ENCODE measurements at places on chromosomes 13 and 19.

DNA sequence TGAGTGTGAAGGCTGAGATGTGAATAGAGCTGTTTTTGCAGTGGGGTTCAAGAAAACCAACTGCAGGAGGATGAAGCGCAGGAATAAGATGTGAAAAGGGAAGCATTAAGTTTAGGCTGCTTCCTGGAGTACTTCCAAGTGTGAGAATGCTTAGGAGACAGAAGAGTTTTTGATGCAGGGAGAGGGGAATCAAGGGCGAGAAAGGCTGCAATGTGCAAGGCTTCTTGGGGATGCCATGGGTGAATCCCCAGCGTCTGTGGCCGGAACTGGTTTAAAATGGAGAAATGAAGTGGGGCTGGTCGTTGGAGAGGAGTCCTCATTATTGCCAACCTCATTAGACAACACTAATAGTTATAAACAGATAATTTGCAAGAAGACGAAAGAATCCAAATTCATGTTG lies 764.9 kb downstream of the LIG4 start:
- no peak for DNase-seq

GRCh38 chr19:18778076-18778389 lies 13.1 kb downstream of the COMP start:
- DNase-seq: no peak

DNA sequence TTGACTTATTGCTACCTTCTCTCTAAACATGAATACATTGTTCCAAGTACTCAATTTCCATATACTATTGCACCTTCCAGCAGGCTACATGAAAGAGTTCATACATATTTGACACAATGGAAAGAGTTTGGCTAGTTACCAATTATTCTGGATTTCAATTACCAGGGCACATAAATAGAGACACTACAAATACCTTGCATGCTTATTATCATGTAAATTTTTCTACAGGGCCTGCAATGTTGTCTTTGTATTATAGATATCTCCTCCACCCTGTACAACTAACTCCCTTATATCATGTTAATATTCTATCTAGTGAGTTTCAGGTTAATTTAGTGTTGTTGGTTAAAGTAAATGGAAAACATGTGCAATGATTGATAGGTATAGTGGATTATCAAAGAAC lies 540.7 kb upstream of the SLITRK5 start:
- DNase-seq: no peak

- DNase-seq: no peak
Observed at GRCh38 chr13:24212674-24213073, 52.2 kb downstream of the SPATA13 start.

DNA sequence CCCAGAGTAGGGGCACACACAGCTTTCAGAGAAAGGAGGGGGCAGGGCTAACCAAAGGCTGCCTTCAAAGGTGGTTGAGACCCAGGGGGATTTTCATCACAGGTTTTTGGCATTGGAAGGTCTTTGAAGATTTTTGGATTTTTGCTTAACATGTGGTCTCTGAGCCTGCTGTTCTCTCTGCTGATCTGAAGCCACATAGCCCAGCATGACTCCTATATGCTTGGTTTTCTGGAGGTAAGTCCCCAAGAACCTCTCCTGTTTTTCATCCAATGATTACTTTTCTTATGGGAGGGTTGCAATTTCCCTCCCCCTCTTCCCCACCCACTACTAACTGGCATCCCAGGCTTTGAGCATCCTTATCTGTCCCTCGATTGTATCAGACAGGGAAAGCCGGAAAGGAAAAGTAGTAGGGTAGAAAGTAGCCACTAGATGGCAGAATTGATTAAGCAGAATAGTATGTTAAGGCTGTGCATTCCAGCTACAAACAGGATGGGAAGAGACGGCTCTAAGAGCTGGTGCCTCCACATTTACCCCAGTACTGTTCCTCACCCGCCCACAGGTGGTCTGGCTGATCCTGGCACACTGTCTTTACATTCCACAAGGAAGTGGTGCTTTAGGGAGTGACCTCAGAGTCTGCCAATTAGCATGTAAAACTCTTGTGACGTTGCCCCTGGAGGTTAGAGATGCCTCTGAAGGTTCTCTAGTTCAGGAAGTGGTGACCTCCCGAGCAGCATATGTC lies 218.9 kb upstream of the EDNRB start:
- DNase-seq: no peak

DNA sequence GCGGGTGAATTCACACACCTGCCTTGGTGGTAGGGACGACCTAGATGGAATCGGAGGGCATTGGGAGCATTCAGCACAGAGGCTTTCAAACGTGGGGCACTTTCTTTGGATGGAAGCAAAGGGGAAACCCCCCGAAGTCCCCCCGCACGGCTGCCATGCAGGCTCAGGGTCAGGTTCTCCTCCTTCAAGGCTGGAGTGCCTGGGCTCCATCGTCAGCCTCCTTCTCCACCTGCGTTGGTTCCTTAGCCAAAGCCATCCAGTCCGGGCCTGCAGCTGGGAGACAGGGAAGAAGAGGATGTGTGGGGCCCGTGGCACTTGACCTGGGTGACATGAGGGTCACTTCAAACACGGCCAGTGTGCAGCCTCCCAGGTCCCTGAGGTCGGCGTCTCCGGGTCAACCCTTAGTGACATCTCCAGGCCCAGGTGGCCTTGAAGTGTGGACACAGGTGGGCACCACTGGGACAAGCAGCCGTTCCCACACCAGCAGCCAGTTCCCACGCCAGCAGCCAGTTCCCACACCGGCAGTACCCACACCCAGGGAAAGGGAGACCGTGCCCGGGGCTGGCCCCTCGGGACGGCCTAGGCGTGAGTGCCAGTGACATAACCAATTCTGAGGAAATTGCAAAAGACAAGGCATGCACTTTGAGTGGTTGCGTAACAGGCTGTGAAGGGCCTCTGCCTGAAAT lies 116.0 kb downstream of the SOX1 start:
- no peak for DNase-seq

- no peak for DNase-seq
Observed at GRCh38 chr19:30743702-30744101, 371.5 kb downstream of the ZNF536 start.

- DNase-seq: no peak
Observed at GRCh38 chr13:114043421-114044053, 69.7 kb upstream of the C13orf46 start.

GRCh38 chr13:113804703-113805430 lies 45.8 kb downstream of the TMEM255B start:
- DNase-seq: no peak

- no peak for DNase-seq
Observed at GRCh38 chr19:11296264-11296663, 304 bp downstream of the TSPAN16 start.

DNA sequence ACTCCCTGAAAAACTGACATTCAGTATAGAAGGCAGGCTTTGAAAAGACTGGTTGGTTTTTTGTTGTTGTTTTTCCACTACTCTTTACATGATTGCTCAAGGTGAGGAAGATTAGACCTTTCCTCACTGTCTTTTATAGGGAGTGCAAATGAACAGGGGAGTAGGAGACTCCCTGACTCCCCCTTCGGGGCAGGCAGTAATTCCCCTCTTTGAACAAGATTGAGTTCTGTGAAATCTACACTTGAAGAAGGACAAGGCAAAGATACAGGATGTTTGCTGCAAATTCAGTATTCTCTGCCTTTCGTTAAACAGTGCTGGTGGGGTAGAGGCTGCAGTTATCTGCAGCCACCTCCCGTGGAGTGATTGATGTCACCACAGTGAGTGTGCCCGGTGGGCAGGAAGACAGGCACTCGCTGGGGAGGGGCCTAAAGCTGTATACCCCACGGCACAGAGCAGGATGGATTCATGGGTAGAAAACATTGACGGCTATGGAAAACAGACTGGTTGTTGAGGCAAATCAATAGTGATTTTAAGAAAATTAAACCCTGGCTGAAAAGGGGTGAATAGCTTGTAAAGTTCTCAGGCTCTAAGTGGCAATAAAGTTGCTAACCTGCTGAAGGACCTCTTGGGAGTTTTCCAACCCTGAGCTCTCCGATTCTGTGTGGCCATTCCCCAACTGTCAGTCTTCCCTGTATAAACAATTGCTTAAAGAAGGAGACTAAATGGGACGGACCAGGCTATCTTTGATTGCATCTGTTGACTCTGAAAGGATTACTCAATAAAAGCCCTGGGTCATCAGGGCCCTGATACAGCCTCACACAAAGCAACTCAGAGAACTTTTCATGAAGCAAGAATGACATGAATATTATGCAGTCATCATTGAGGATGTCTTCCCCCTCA lies 308.3 kb downstream of the TBC1D4 start:
- no peak for DNase-seq

- no peak for DNase-seq
Observed at GRCh38 chr19:39410017-39410830, 2.2 kb upstream of the PLEKHG2 start.

GRCh38 chr13:21010621-21011020 lies 50.8 kb downstream of the LATS2 start:
- DNase-seq: no peak

GRCh38 chr19:3289971-3290569 lies 65.6 kb downstream of the CELF5 start:
- DNase-seq: no peak

DNA sequence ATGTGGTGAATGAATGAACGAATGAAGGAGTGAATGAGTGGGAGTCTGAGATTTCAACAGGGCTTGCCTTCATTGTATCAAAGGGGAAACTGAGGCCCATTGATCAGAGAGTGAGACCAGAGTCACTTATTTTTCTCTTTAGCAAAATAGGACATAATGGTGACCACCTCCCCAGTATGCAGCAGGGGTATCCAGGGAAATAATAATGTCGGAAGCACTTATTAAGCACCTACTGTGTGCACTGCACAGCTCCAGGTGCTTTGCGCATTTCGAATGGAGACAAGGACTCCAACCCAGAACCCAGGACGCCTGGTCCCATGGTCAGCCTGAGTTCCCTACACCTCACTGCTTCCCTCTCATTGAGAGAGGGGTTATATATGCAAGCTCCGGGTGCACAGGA lies 26.8 kb upstream of the SEMA6B start:
- no peak for DNase-seq

- DNase-seq: peak; percentile 47
Observed at GRCh38 chr19:8355631-8356402, 8.1 kb upstream of the ANGPTL4 start.

DNA sequence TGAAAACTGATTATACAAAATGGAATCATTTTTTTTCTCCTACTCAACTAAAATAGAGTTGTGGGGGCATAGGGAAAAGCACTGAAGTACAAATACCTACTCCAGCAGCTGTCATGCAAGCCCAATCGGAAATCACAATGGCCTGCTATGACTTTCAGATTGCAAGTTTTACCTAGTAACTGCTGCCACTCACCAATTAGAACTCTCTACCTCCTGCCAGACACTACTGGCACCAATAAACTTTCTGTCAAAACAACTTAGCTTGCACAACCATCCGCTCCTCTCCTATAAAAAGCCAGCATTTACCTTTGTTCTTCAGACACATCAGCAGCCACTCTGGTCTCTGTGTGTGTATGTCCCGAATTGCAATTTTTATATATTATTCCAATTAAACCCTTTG lies 9.3 kb upstream of the TRPC4 start:
- DNase-seq: no peak

GRCh38 chr13:85313761-85314503 lies 485.3 kb downstream of the SLITRK6 start:
- DNase-seq: no peak

- no peak for DNase-seq
Observed at GRCh38 chr19:19652482-19653295, 9.2 kb upstream of the GMIP start.

Data from omental fat pad (tissue), 4 donors.